ENCODE measurements at places on chromosomes 2 and 18. TPM values are rescaled to one million over a fixed set of nuclear protein-coding genes. Genes with fewer than 3 reads are reported as not detected.

The DSC2 gene
- 1.3 TPM for total RNA-seq

The REG3A gene
- not detected for total RNA-seq

The ANKRD39 gene
- total RNA-seq, result 101 TPM

The FBXO36 gene
- 0.95 TPM for total RNA-seq

The LRATD1 gene
- 0.42 TPM for total RNA-seq

GRCh38 chr18:48137374-48138081, 207.1 kb upstream of the SMAD2 start:
- no peaks in the 10 kb centered on the region for H3K27me3 ChIP-seq
- H3K27ac ChIP-seq, result no peak overlapping the region
- H3K4me3 ChIP-seq, result peak overlapping the region; percentile 76
- no peaks in the 10 kb centered on the region for H3K36me3 ChIP-seq
- peaks cover 13% of the 10 kb centered on the region for H3K4me1 ChIP-seq

DNA sequence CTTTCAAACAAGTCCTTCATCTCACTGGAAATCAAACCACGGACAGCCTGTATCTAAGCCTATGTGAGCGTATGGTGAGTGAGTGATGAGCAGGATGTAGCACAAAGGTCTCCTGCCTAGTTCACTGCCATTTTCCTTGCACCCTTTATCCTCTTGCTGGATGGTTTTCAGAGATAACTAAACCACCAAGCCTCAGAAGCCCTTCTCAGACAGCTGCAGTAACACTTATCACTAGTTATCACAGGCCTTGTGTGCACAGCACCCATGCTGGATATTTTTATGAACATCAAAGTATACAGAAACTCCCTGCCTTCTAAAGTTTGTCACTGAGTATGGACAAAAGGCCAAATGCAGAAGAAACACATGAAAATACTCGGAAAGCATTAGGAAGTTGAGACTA, 69.5 kb downstream of the C1D start:
- no peaks in the 10 kb centered on the region for H3K4me1 ChIP-seq
- H3K4me3 ChIP-seq, result no peak overlapping the region
- peaks cover 2% of the 10 kb centered on the region for H3K27me3 ChIP-seq
- no peak for DNase-seq

DNA sequence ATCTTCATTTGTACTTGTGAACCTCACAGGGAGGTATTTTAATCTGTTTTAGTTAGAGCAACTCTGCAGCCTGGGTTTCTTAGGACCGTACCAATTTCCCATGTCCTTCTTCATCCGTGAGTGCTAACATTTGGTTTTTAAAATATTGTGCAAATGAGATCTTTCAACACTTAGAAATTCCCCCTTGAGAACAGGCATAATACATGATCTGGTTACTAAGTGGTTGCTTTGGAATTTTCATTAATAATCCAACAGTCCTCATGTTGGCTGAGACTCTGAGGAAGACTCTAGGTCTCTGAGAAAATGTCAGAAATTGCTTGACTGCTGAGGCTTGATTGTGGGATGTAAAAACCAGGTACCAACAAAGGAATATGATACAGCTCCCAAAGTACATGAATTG, 125.6 kb upstream of the CDCA7 start:
- peak overlapping the region; percentile 17 for H3K27ac ChIP-seq

- DNase-seq, result peak; percentile 64
- no peak overlapping the region for H3K27ac ChIP-seq
- no peak overlapping the region for H3K4me3 ChIP-seq
These were observed 2.2 kb downstream of the ITM2C start for GRCh38 chr2:230866756-230867523.

DNA sequence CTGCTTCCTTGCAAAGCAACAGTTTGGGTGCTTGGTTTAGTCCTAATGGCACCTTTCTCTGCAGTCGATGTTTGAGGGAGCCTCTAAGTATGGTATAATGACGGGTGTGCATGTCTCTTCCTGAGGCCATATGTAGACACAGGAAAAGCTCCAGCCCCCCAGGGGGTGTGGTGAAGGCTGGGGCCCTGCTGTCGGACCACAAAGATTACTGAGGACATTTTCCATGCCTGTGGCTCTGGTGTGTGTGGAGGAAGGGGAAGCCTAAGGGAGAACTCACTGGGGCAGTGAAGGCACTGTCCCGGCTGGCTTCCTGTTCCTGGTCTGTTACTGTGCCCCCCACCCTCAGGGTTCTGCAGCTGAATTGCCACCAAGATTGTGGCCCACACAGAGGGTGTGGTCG, 187.1 kb downstream of the FHOD3 start:
- no peaks in the 10 kb centered on the region for H3K36me3 ChIP-seq
- H3K27me3 ChIP-seq, result no peaks in the 10 kb centered on the region
- no peak overlapping the region for H3K27ac ChIP-seq
- peaks cover 8% of the 10 kb centered on the region for H3K4me1 ChIP-seq
- no peak overlapping the region for H3K4me3 ChIP-seq

- DNase-seq, result no peak
- no peaks in the 10 kb centered on the region for H3K36me3 ChIP-seq
- H3K4me1 ChIP-seq, result no peaks in the 10 kb centered on the region
- no peak overlapping the region for H3K27ac ChIP-seq
- H3K4me3 ChIP-seq, result no peak overlapping the region
These were observed 16.0 kb upstream of the SKA1 start for GRCh38 chr18:50358844-50359243.

DNA sequence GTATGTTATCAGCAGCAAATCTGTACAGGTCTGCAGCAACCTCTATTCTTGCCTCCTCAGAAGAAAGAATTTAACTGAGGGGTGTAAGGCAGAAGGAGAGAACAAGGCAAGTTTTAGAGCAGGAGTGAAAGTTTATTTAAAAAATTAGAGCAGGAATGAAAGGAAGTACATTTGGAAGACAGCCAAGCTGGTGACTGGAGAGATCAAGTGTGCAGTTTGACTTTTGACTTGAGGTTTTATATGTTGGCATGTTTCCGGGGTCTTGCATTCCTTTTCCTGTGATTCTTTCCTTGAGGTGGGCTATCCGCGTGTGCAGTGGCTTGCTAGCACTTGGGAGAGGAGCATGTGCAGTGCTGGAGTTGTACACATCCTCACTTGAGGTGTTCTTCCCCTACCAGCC, 16.5 kb upstream of the CERS6 start:
- H3K27ac ChIP-seq, result no peak overlapping the region
- no peak for DNase-seq
- H3K4me3 ChIP-seq, result no peak overlapping the region
- no peaks in the 10 kb centered on the region for H3K36me3 ChIP-seq

DNA sequence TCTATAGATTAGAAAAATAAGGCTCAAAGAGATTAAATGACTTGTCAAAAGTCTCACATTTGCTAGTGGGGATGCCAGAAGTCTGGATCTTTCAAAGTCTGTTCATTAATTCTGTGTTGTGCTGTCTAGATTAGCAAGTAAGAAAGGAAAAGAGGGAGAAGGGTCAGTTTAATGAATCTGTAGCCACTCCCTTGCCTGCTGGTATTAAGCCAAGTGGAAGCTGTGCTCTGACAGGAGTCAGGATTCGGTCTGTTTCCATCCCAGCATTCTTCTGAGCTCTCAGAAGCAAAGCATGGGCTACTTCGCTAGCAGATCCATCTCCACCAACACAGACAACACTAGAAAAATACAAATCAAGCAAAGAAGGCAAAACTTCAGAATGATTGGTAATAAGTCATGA, 98.5 kb downstream of the CERKL start:
- H3K27me3 ChIP-seq, result no peaks in the 10 kb centered on the region
- no peaks in the 10 kb centered on the region for H3K4me1 ChIP-seq
- H3K36me3 ChIP-seq, result no peaks in the 10 kb centered on the region
- no peak overlapping the region for H3K27ac ChIP-seq
- H3K4me3 ChIP-seq, result no peak overlapping the region

Data from psoas muscle (tissue), 8 donors.